Left lung (tissue), 14 donors: ENCODE measurements at places on chromosomes 2 and 18. TPM values are rescaled to one million over a fixed set of nuclear protein-coding genes. Genes with fewer than 3 reads are reported as not detected.

GRCh38 chr18:46372670-46373069 is 268.5 kb downstream of the HAUS1 start:
- DNase-seq: no peak

DNA sequence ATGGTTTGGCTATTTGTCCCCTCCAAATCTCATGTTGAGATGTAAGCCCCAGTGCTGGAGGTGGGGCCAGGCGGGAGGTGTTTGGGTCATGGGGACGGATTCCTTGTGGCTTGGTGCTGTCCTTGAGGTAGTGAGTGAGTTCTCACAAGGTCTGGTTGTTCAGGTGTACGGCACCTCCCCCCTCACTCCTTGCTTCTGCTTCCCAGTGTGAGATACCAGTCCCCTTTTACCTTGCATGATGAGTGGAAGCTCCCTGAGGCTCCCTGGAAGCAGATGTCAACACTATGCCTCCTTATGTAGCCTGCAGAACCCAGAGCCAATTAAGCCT is 232.6 kb downstream of the LDLRAD4 start:
- DNase-seq: no peak

DNA sequence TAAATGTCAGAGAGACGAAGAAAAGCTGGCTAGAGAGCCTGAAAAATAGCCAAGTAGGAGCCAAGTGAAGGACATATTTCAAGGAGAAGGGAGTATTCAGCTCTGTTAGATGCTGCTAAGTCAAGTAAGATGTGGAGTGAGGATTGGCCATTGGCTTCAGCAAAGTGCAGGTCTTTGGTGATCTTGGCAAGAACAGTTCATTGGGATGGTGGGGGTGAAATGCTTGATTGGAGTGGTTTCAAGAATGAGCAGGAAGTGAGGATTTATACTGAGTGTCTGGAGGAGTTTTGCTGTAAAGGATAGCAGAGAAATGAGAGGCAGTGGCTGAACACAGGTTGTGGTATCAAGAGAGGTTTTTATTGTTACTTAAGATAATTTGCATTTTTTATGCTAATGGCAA is 139.7 kb downstream of the PRPF40A start:
- DNase-seq: no peak

GRCh38 chr2:156156580-156156979 is 175.9 kb downstream of the NR4A2 start:
- no peak for DNase-seq

GRCh38 chr18:10751653-10752052 is 225.8 kb downstream of the NAPG start:
- no peak for DNase-seq

- DNase-seq: no peak
Observed at GRCh38 chr2:190169221-190170072, 106.9 kb upstream of the MSTN start.

GRCh38 chr18:45248240-45248903 is 366.9 kb upstream of the SLC14A2 start:
- no peak for DNase-seq

FSHR gene
- not detected for polyA plus RNA-seq

DNA sequence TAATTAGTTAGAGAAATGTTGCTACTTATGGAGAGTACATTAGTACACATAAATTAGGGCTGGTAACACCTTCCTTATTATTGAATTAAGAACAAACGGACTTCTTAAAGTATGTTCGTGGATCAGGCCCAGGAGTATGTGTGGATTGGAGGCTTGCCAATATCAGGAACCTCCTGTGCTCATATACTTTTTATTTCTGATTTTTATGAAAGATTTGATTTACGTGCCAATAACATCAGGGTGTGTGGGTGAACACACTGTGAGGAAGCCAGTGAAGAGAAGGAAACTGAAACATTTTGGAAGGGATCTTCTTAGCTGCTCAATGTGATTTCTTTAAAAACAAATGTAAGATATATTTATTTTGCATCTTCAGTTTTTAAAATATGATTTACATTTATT is 113.0 kb downstream of the EFEMP1 start:
- no peak for DNase-seq

- DNase-seq: no peak
Observed at GRCh38 chr18:25137197-25137472, 214.8 kb downstream of the ZNF521 start.
